NCI-H69 (cell line): ENCODE measurements at places on chromosomes 4 and X.

GRCh38 chrX:16869393-16870094 is 618 bp downstream of the RBBP7 start:
- DNase-seq, result peak; percentile 83

GRCh38 chr4:13580036-13580435 is 35.7 kb upstream of the NKX3-2 start:
- no peak for DNase-seq

DNA sequence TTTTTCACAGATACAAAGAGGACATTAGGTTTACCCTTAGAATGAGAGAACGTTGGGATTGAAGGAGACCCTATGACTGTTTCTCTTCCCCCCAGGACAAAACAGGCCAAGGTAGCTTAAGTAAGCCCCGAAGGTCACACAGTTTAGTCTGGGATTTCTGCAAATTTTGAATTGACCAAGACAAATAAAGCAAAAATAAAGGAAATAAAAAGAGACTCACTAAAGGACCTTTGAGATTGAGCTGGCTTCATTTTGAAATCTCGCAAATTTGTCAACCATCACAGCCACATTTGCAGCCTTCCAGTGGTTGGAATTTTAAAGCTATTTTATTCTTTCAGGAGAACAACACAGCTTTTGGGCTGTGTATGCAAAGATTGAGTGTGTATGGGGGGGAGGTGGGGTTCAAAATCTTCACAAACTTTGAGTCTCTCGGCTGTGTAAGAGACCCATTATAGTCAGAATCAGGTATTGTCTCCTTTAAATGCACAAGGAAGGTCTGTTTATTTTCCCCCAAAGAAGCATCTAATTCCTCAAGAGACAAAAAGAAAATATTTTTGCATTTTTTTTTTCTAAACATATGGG is 4.2 kb downstream of the TMSB4X start:
- no peak for DNase-seq

GRCh38 chrX:15737190-15737958 is 696 bp upstream of the CA5B start:
- no peak for DNase-seq

- no peak for DNase-seq
These were observed 43.9 kb downstream of the ZNF280C start for GRCh38 chrX:130224810-130225209.

DNA sequence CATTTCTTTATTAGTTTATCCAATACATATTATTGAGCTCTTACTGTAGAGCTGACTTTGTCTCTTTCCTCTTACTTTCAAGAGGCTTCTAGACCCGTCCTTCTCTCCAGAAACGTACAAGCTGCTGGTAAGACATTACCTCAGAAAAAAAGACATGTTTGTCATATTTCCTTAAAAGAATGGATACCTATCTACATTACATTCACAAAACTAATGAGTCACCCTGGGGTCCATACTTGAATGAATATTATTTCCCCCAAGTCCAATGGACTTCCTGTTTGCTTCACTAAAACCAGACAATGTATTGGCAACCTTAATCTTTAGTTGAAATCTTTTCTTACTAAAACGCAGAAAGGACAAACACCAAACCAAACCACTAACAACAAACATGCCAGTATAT is 176.5 kb upstream of the CLNK start:
- DNase-seq, result no peak

- no peak for DNase-seq
These were observed 156.6 kb downstream of the CAMK2D start for GRCh38 chr4:113604955-113605354.

GRCh38 chrX:11588097-11588496 is 77.6 kb downstream of the ARHGAP6 start:
- no peak for DNase-seq

GRCh38 chr4:8215001-8215427 is 15.9 kb downstream of the SH3TC1 start:
- peak; percentile 91 for DNase-seq
